Activated CD8-positive, alpha-beta memory T cell treated with anti-CD3 and anti-CD28 coated beads, Interleukin-2, amount 10 ng/mL, durations not matched to agents 7 days and 5 days (primary cell): ENCODE measurements at places on chromosomes 16 and 17.

DNA sequence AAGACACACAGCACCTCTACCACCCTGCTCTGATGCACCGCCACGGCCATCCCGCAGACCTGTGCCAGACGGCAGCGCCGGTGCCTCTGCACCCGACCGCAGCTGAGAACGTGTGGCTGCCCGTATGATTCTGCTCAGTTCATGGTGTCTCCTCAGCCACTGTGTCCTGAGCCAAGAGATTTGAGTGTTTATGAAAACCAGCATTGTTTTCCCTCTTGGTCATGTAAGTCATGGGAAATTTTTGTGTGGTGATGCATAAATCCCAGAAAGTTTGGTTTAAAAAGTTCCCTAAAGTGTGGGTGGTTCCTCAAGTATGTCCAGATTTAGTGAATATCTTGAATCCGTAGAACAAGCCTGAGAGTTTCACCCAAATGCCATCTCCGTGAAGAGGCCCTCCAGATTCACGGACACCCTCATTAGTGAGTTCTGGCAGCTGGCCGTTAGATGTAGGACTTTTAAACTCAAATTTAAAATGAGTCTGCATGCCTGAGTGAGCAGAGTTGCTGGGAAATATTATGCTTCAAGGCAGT, 57.6 kb downstream of the CDRT4 start:
- no peak for DNase-seq

DNA sequence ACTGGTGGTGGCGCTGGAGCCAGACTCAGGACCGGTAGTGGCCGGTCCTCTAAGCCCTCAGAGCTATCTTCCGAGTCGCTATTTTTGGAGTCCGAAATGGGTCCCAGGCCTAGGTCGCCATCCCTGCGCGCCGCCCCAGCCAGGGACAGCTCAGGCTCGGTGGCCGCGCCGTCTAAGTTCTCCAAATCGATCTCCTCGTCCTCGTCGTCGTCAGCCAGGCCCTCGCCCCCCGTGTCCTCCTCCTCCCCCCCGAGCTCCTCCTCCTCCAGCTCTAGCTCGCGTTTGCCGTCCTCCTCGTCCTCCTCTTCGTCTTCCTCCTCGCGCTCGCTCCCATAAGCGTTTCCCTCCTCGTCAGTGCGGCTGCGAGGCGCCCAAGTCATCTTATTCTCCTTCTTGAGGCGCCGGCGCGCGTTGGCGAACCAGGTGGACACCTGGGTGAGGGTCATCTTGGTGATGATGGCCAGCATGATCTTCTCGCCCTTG, 1.6 kb downstream of the IRX3 start:
- no peak for DNase-seq

- DNase-seq, result no peak
Measured at GRCh38 chr16:58814348-58814801, 80.3 kb upstream of the GOT2 start.

DNA sequence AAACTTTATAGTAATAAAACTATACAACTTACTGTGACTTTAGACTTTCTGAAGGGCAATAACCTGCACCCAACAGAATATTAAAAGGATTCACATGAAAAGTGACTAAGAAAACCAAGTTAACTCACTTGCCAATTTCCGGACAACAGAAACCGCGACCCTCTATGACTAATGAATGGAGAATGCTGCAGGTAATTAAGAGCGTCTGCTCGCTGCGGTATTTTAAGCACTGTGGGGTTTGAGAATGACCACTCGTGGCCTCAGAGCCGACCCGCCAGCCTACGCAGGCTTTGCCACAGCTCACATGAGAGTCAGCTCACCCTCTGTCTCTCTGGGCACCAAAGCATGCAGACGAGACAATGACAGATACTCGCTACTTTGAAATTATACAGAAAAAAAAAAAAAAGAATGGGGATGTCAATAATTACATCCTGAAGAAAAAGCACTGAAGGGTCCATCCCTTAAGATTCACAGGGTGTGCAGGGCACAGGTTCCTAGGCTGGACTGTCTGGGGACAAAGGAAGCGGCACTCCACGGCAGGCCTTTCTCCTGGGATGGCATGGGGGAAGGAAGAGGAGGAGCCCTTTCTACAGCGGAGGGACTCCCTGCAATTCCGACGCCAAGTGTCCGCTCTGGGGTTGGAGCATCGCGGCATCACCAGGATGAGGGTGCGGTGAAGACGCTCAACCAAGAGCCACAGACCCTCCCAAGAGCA, 35.0 kb downstream of the ZCCHC14 start:
- DNase-seq, result peak; percentile 66

GRCh38 chr17:57425903-57426880, 169.9 kb downstream of the MSI2 start:
- DNase-seq, result no peak

DNA sequence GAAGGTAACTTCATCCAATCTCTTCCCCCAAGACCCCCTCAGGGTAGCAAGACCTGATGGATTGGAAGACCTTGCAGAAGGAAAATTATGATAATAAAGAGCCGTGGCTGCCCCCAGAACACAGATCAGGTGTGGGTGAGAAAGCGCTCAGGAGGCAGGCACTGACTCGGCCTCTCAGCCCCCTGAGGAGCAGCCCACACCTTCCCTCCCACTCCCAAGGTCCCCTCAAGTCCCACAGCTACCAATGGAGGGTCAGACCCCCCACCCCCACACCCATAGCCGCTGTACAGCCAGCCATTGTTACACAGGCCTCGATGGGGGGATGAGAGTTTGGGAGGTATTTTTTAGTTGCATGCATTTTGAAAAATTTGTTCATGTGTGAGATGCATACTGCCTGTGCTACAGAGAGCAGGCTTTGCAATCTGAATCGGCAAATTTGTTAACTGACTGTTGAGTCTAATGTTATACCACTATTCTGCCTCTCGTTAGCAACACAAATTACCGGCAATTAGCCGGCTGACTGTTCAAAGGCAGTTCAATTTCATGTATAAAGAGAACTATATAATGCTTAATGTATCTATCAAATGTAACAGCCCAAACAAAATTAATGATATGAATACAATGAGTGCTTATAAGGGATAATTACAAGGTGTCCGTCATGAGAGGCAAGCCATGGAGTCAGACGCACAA, 211.7 kb downstream of the C16orf78 start:
- DNase-seq, result no peak

- DNase-seq, result no peak
Measured at GRCh38 chr16:29686740-29687332, 7.9 kb downstream of the QPRT start.

DNA sequence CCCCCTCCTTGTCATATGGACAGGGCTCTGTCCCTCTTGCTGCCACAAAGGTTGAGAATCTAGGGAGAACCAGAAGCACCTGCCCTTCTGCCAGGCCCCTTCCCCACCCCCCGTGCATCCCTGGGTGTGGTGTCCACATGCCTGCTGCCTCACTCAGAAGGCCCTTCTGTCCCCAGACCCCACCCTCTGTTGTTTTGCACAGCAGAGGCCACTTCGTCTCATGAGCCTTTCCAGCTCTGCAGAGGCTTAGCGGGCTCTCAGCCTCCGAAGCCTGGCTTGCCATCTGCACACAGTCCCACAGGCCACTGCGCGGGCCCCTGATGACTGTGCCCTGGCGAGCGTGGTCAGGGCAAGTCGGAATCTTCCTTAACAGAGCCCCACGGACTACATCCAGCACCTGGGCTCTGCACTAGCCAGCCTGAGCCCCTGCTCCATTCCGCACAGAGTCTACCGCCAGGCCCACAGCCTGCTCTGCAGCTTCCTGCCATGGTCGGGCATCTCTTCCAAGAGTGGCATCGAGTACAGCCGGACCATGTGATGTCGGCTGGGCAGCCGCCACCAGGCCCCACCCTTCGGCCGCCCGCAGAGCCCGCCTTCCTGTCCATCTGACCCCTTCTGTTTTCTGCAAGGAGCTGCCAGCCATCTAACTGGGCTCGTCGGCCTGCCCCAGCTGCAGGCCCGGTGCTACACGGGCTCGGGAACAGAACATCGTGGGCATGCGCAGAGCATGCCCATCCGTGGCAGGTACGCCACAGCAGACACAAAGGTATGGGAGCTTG, 10.8 kb downstream of the C16orf90 start:
- DNase-seq, result no peak

- DNase-seq, result no peak
Measured at GRCh38 chr16:84461413-84462295, 42.8 kb downstream of the MEAK7 start.

GRCh38 chr17:27846042-27846655, 45.8 kb upstream of the NOS2 start:
- DNase-seq, result peak; percentile 73

DNA sequence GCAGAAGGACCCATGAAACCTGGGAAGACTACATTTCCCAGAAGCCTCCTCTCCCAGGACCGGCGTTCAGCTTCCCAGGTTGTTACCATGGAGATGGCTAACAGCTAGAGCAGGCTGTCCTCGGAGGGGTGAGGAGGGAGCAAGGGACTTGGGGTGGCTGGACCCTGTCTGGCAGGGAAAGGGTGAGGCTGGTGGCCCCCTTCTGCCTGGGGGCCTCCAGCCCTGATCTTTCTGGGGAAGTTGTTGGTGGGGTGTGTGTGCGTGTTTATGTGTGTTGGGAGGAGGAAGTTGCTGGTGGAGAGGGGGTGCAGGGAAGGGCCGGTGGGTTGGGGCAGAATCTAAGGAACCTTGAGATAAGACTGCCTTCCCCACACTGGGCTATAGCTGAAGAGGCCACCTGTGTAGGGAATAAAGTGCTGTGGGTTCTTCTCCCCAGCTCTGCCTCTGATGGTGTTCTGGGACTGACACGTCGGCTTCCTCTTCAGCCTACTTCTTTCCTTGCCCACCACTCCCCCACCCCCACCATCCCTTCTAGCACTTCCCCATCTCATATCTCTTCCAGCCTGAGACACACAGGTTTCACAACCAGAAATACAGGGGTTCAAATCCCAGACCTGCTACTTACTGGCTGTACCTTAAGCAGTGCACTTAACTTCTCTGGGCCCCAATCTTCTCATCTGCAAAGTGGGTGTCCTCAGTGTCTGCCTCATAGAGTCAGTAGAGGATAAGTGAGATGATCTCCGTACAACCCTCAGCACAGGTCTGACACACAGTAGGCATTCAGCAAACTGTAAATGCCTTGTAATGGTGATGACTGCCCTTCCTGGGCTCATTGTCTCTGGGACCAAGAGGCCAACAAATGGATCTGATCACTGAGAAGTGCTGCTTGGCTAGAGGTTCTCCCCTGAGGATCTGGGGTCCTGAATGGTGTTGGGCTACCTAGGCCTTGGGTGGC, at the start of gene DRC7:
Gene DRC7 (plus strand): TSS at position 82 of the 955 bp plus-strand sequence. CDS start 3,144 bp downstream, outside the sequence.
- peak; percentile 59 for DNase-seq

DNA sequence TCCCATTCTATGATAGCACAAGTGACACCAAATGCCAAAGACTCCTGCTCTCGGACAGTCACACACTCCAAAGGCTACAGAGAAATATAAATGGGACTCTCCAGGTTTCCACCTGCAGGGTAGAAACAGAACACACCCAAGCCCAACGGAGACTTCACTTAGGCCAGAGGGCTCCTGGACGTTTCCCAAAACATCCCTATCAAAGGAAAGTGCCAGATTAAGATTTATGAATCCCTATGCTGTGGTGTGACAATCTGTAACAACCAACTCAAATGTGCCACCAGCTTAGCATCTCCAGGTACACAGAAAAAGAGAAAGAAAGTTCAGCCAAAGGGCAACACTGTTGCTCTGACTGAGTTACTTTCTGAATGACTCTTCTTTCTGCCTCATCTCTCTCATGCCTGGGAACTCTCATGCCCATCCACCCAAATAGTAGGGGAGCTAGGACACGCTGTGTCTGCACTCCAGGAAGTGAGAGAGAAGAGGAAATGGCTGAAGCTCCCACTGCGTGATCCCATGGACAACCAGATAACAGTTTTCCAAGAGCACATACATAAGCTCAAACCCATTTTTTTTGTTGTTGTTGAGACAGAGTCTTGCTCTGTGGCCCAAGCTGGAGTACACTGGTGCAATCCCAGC, 49.7 kb downstream of the SMG6 start:
- DNase-seq, result peak; percentile 73
